Liver (tissue), 10 donors: ENCODE measurements at places on chromosomes 1 and 21. TPM values are rescaled to one million over a fixed set of nuclear protein-coding genes. Genes with fewer than 3 reads are reported as not detected.

DNA sequence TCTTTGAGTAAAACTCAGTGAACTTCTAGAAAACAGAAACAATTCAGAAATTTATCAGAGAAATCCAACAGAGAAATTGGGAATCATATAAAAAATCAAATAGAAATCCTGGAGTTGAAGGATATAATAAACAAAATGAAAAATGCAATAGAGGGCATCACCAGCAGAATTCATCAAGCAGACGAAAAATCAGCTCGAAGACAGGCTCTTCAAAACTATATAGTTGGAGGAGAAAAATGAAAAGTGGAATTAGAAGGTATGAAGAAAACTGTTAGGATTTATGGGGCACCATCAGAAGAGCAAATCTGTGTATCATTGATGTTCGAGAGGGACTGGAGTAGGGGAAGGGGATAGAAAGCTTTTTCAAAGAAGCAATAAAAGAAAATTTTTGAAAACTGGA lies 121.5 kb upstream of the GPR52 start:
- no peak for DNase-seq

DNA sequence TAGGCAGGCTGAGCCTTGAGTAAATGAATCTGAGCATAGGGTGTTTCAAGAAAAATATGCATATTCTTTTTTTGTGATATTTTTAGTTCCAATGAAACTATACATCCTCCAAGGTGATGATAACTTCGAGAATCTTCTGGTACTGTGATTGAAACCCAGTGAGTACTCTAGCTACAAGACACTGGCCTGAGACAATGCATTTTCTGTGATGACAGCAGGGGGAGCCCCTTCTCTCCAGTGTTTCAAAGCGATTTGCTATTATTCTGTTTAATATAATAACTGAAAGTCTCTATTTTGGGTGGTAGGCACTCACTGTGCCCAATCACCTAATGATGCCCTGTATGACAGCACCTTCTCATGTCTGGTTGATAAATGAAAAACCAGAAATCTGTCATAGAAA lies 12.1 kb downstream of the IRF2BP2 start:
- no peak for DNase-seq

DNA sequence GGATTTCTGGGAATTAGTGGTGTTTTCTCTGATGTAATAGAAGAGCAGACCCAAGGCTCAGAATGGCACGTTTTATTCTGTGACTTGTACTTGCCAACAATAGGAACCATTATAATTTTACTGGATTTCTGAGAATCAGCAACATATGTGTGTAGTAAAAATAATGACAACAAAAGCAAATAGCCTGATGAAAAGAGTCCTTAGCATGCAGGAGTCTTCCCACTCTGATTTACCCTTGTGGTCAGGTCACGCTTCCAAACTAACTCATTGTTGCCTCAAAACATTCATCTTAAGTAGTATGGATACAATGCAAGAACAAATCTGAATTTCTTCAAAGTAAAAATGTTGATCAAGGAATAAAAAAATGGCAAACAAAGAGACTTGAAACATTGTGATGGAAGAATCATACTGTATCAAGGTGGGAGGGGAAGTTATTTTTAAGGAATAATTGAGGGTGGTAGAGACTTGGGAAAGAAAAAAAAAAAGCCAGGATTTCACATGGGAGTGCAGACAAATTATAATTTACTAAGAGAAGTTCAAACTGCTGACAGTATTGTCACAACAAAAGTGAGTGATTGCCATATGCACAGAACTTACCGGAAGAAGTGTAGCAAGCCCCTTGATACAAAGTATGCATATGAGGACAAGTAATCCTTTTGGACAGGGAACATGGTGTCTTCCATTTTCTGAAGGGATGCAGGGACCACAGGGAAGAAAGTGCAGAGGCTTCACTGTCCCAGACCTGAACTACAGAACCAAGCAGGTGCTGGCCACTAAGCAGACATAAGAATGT lies 31.2 kb upstream of the RGL1 start:
- no peak for DNase-seq

DNA sequence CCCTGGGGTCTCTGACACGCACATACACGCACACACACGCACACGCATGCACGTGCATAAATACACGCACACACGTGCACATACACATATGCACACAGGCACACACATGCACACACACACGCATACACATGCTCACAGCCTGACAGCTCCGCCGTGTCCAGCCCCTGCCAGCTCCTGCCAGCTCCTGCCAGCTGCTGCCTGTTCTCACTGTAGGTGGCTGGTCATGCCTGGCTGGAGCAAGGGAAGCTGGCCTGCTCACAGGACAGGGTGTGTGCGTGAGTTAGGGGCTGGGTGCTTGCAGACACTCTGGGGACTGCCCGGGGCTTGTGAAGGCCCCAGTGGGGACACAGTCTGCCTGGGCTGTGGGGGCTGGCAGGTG lies 4.9 kb downstream of the PLCH2 start:
- DNase-seq = no peak

Gene INSRR
- not detected for total RNA-seq

Gene CHIA
- not detected for total RNA-seq

Gene STIL
- 0.84 TPM for total RNA-seq

Gene PDZK1
- 85.4 TPM for total RNA-seq
